Effector CD4-positive, alpha-beta T cell (primary cell): ENCODE measurements at places on chromosomes 5 and 9.

DNA sequence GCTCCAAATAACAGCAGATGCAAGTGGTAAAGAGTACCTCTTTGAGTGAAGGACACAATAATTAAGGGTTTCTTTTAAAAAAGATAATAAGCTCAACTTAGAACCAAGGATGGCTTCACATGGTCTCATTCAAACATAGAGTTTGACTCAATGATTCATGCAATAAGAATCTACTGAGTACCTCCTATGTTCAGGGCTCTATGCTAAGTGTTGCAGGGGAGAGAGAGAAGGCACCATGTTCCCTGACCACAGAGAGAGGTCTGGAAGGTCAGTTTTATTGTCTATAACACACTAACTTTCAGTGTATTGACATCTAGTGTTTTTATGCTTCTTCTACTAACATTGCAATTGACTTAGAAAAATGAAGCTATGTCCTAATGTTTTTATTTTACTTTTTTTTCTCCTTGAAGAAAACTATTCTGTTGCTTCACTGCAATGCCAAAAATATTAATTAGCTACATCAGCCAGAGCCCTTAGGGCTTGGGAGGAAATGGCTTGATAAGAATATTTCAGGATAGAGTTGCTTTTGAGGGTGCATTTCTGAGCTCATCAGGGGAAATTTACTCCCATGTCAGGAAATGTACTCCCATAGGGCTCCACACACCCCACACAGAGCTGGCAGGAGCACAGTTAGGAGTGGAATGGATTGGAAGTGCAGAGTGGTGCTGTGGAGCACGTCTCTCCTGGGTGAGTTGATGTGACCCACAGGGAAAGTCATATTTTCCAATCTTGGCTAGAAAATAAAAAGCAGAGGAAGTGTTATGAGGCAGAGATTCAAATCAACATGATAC lies 106.6 kb downstream of the PDE8B start:
- DNase-seq, result no peak

- no peak for DNase-seq
Observed at GRCh38 chr9:108021096-108021710, 531.6 kb upstream of the KLF4 start.

- DNase-seq, result no peak
Observed at GRCh38 chr9:8156346-8156745, 356.8 kb upstream of the DMAC1 start.

GRCh38 chr9:84325347-84325973 lies 15.1 kb downstream of the SLC28A3 start:
- DNase-seq, result no peak

DNA sequence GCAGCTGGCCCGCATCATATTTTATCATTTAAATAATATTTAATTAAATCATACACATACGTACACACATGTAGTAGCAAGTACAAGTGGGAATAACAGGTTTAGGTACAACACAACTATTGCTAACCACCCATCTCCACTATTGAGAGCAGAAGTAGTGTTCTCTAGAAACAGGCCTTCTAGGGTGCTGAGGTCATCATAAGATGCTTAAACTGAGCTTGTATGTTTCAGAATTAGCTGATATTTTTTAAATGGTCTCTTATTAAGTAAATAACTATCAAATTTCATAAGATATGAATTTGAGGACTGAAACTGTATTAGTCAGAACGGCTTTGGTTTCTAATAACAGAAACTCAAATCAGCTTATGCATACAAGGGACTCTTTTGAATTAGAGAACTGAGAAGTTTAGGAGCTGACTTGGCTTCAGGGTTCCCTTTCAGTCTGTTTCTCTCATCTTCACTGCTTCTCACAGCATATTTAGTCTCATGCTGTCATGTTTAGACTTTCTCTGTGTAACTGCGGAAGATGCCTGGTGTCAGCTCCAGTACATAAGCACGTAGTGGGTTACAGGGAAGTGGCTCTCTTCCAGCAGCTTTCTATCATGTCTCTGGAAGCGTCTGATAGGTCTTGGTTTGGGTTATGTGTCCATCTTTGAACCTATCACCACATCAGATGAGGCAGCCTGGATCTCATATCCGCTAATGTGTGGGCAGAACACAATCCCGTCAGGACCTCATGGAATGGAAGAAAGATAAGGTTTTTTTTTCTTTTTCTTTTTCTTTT lies 25.0 kb upstream of the OCLN start:
- no peak for DNase-seq

DNA sequence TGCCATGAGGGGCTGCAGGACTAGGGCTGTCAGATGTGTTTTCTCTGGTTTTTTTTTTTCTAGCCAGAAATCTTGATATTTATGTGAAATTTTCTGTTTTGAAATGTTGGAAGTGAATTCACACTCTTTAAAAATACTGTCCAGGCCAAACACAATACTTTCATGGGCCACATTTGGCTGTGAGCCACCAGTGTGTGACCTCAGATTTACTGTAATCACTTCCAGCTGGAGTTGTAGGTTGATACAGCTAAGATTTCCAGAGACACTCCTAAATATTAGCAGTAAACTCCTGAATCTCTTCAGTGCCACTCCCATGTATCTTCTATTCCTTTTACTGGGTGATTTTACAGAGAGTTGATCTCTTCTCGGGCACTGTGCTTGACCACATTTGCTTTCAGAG lies 92.2 kb upstream of the CKMT2 start:
- no peak for DNase-seq

DNA sequence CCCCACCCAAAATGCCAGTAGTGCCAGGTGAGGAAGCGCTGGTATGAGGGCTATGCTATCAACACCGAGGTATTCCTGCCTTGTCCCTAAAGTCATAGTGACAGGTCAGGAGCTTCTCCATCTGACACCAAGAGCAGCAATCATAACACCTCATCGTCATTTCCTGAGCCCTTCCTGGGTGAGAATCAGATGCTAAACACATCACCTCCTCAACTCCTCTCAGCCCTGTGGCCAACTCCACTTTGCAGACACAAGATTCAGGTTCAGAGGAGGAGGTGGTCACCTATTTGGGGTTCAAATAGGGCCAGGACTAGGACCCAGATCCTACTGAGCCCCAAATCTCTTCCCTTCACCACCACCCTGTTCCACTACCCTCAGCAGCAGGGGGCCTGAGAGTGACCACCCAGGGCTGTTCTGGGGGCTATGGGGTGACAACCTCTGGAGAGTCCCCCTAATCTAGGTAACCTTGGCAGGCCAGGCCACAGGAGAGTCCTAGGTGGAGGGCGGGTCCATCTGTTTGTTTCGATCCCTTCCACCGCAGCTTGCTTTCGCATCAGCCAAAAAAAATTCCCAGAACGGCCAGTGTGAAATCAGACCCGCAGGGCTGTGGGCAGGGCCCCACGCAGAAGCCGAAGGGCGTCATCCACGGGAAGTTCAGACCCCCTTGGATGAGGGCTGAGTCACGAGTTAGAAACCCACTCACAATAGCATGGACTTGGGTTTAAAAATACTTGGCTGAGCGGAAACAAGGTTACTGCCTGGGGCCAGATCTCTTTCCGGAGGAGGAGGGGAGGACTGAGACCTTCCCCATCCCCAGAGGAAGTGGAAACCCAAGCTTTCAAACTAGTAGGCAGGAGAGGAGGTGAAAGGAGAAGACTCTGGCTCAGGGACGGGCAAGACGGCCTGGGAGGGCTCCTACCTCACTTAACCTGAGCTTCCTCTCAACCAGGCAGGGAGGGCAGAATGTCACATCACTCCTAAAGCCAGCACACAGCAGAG lies 8.7 kb downstream of the STK10 start:
- DNase-seq, result peak; percentile 55

DNA sequence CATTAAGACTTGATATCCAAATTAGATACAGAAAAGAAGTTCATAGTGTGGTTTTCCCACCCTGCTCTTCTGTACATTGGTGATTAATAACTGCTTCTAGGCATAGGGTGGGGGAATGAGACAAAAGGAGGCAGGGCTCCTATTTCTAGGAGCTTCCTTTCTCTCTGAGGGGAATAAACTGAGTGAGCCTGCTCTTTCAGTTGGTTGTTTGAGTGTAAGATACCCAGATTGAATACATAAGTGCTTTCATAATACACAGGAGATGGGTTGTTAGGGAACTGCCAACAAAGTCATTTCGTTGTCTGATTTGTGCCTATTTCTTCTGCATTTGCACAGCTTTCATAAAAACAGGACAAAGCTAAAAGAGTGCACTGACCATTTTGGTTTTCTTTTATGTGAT lies 48.9 kb upstream of the TTC23L start:
- no peak for DNase-seq

GRCh38 chr9:131238402-131239021 lies 37.8 kb downstream of the FAM78A start:
- DNase-seq, result no peak

DNA sequence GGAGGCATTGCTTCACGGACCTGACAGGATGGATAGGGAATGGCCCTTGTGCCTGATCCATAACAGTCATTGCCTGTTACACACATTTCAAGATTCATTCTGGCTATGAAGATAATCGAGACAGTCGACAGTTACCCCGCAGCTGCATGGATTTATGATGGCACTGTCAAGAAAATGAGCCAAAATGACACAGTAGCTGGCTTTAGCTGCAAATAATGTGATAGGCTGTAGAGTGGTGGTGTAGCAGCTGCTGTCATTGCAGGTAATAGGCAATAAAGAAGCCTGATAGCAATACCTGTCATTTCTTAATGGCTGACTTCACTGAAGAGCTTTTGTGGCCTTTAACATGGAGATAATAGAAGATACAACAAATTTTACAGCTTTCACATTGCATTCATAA lies 1085.2 kb upstream of the ARRDC3 start:
- no peak for DNase-seq
